ENCODE measurements at places on chromosomes 11 and 22.
A peak's percentile ranks its signal among the peaks of the same experiment; 100 is the strongest.

GRCh38 chr11:8871962-8872361 lies 39.0 kb upstream of the AKIP1 start:
- no peak for DNase-seq

DNA sequence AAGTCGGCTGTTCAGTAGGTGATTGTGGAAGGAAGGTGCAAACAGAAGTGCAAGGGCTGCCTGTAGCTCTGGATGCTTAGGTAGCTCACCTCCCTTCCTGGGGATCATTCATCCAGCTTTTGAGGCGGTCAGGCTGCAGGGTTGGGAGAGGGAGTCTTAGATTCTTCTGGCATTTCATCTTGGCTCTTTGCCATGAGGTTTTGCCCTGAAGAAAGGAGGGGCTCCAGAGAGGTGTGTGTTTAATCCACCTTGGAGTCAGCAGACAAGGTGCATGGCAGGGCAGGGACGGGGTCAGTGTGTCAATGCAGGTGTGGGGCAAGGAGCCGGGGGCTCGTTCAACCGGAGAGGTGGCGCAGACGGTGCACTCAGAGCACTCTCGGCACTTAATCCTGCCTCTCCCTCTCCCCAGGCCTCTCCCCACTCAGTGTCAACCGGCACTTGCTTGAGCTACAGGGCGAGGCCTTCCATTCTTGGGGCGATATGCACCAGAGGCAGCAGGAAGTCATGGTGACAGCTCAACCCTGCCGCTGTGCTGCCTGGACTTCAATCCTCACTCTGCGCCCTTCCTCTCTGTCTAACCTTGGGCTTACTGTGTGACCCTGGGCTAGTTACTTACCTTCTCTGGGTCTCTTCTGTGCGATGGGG lies 7.2 kb downstream of the ADAMTS15 start:
- DNase-seq = no peak

DNA sequence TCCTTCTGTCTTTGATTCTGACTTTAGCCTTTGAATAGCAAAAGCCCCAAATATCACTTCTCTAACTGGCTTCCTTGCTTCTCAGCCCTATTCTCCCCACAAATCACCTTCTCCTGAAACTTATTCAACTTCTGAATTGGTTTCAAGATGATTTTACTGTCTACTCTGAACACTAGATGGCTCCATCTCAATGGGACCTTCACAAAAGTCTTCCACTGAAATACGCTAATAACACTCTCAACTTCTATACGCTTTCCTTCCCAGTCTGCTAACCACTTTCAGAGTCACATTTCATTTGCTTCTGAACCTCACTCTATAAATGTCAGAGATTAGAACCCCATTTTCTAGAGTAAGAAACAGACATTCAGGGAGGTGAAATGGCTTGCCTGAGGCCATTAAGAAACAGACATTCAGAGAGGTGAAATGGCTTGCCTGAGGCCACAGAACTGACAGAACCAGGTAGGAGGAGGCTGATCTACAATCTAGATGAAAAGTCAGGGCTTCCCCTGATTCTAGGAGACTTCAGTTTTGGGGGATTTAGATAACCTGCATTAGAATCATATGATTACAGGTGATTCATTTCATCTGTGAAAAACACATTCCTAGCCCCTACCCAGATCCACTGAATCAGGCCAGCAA lies 20.6 kb downstream of the MORC2 start:
- DNase-seq = peak; percentile 44

GRCh38 chr11:133082453-133082781 lies 449.9 kb downstream of the OPCML start:
- no peak for DNase-seq

GRCh38 chr11:81658722-81659121 lies 1074.9 kb downstream of the FAM181B start:
- no peak for DNase-seq

DNA sequence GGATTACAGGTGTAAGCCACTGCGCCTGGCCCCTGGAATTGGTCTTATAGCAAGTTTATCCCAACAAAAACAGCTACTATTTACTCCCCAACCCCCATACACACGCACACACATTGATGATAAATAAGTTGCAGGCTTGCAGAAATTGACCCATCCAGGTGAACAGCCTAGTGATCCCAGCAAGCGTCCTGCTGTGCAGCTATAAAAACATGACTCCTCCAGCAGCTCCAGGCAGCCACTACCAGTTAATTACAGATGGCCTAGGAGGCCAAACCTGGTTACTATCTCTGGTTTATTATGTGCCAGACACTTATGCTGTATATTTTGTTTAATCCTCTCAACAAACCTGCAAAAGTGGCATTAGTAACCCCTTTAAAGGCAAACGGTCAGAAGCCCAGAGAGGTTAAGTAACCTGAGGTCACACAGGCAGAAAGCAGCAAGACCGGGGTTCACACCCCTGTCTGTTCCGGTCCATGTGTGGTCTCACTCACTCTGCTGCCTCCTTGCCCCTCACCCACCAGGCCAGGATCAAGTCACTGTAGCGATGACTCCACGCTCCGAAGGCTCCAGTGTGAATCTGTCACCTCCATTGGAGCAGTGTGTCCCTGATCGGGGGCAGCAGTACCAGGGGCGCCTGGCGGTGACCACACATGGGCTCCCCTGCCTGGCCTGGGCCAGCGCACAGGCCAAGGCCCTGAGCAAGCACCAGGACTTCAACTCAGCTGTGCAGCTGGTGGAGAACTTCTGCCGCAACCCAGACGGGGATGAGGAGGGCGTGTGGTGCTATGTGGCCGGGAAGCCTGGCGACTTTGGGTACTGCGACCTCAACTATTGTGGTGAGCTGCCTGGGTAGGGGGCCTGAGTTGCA lies 6.6 kb downstream of the F2 start:
- DNase-seq = no peak

DNA sequence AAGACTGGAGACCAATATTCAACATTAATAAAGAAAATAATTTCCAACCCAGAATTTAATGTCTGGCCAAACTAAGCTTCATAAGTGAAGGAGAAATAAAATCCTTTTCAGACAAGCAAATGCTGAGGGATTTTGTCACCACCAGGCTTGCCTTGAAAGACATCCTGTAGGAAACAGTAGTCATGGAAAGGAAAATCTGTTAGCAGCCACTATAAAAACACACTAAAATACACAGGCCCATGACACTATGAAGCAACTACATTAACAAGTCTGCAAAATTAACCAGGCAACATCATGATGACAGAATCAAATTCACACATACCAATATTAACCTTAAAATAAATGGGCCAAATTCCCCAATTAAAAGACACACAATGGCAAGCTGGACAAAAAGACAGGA lies 2.4 kb upstream of the CASP4 start:
- no peak for DNase-seq
